NCI-H2081 treated with DMSO at 0.1 percent for 48 hours (cell line): ENCODE measurements at places on chromosomes 7 and 10.

- DNase-seq: no peak
These were observed 104.8 kb downstream of the JAZF1 start for GRCh38 chr7:28075674-28076358.

DNA sequence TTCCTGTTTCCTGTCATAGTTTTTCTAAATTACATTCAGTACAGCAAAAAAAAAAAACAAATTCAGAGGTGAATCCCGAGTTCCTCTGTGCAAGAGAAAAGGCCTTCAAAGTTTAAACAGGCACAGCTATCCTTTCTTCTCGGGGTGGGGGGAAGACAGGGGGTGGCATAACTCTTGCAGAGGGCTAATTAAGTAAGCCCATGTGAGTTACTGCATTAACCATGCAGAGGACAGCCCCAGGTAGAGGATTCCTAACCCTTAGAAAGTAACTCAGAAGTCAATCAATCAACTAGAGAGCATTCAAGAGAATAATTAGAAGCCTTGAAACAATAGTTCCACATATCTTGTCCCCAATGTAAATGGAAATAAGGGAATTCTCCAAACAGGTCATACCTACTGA, 170.9 kb downstream of the CSTF2T start:
- no peak for DNase-seq

GRCh38 chr7:100489121-100489520, 5.4 kb downstream of the NYAP1 start:
- no peak for DNase-seq

DNA sequence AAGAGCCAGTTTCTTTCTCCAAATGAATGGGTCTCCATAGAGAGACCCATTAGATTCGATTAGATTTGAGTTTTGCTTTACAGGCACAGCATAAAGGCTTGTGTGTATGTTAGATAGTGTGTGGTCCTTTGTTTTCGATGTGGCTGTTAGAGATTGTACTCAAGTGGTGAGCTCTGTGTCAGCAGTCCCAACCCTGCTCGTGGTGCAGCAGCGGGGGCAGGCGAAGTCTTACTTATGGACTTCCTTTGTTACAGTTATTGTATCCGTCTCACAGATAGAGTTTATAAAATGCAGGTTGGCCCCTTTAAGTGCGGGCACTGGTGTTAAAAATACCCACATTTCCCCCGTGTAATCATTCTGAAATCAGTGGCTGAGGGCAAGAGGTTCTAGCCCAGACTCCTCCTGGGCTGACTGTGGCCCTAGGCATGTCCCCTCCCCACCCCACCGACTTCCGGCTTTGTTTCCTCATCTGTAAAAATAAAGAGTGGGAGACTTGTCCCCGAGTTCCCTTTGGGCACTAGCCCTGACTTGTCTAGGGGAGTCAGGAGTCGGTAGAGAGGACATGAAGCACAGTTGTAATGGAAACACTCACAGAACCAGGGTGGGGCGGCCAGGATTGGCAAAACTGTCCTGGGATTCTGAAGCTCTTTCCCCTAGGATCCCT, 28.6 kb downstream of the MTURN start:
- DNase-seq: no peak

GRCh38 chr7:27689591-27690164, 27.0 kb upstream of the HIBADH start:
- DNase-seq: no peak
